B cell (primary cell): ENCODE measurements at places on chromosomes 1 and 21. TPM values are rescaled to one million over a fixed set of nuclear protein-coding genes. Genes with fewer than 3 reads are reported as not detected.

DNA sequence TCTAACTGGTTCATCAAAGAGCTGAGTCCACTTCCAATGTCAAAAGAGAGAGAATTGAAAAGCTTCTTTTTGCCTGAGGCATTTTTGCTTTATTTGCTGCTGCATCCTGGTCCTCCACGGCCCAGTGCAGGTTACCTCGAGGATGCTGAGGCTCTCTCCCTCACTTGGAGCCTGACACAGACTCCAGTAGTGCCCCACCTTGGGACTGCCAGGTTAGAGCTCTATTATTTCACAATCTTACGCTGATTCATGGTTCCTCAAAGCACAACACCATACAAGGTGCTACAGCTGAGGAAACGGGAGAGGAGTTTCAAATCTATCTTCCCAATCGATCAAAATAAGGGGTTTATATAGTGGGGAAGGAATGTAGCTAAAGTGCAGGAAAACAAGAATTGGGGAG is 13.6 kb upstream of the PLPPR4 start:
- no peaks in the 10 kb centered on the region for H3K4me1 ChIP-seq
- DNase-seq = no peak
- no peaks in the 10 kb centered on the region for H3K27me3 ChIP-seq
- H3K27ac ChIP-seq = no peak overlapping the region
- no peak overlapping the region for H3K4me3 ChIP-seq

DNA sequence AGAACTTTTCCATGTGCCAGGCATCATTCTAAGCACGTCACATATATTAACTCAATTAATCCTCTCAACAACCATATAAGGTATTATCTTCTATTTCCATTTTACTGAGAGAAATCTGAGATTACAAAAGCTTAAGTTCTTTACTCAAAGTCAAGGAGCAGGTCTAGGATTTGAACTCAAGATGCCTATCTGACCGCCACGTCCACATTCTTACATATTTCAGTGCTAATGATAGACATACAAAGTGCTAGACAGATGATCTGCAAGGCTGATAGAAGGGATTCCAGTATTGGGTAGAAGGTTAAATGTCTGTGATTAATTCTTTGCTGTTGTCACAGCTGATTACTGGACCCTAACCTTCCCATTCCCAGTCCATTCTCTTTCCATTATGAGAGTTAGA is 4.4 kb downstream of the ATP5PB start:
- H3K36me3 ChIP-seq = peaks cover 10% of the 10 kb centered on the region
- DNase-seq = no peak
- H3K27ac ChIP-seq = no peak overlapping the region
- no peaks in the 10 kb centered on the region for H3K27me3 ChIP-seq
- H3K4me3 ChIP-seq = no peak overlapping the region
- peaks cover 41% of the 10 kb centered on the region for H3K4me1 ChIP-seq

DNA sequence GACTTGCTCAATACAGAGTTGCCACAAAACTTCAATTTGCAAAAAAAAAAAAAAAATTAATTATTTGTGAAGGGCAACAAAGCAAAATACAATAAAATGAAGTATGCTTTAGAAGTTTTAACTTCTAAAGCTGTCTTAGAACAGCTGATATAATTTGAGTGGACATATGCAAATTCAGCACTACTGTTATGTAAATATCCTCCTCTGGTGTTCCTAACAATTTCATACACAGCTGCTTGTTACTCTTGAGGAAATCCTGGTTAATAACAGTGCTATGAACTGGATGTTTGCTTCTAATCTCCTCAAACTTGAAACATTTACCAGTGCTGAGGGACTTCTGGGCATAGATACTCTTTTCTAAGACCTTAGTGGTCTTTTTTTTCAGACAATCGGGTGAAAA is 69.6 kb upstream of the COL24A1 start:
- H3K4me3 ChIP-seq = no peak overlapping the region
- no peaks in the 10 kb centered on the region for H3K27me3 ChIP-seq
- H3K4me1 ChIP-seq = no peaks in the 10 kb centered on the region
- DNase-seq = no peak

The JAM2 gene
- 0.94 and 1.3 TPM in 2 replicates for total RNA-seq

- no peaks in the 10 kb centered on the region for H3K36me3 ChIP-seq
- H3K27ac ChIP-seq = no peak overlapping the region
- no peak overlapping the region for H3K4me3 ChIP-seq
- DNase-seq = no peak
- H3K4me1 ChIP-seq = peaks cover 21% of the 10 kb centered on the region
These were observed 13.5 kb downstream of the CRABP2 start for GRCh38 chr1:156691665-156692440.

DNA sequence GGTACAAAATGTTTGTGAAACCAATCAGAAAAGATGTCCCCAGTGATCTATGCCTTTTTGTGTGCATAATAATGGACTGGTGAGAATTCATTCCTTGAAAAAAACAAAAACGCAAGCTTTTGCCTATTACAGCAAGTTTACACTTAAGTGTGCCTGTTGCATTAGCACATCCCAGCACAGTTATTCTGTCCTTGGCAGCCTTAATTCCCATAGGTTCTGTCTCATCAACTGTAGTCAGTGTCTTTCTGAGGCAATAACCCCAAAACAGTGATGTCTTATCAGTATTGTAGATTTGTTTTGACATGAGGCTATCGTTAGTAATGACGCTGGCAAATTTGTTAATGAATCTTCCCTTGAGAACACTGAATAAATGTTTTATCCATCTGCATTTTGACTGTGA is 109.9 kb upstream of the KCTD3 start:
- H3K36me3 ChIP-seq = no peaks in the 10 kb centered on the region
- DNase-seq = no peak
- H3K4me1 ChIP-seq = no peaks in the 10 kb centered on the region
- H3K4me3 ChIP-seq = no peak overlapping the region
- H3K27me3 ChIP-seq = no peaks in the 10 kb centered on the region

- H3K4me3 ChIP-seq = no peak overlapping the region
- H3K27me3 ChIP-seq = no peaks in the 10 kb centered on the region
- H3K4me1 ChIP-seq = no peaks in the 10 kb centered on the region
- no peaks in the 10 kb centered on the region for H3K36me3 ChIP-seq
- peak; percentile 86 for DNase-seq
- H3K27ac ChIP-seq = no peak overlapping the region
These were observed 25.3 kb downstream of the A3GALT2 start for GRCh38 chr1:33295450-33296081.

DNA sequence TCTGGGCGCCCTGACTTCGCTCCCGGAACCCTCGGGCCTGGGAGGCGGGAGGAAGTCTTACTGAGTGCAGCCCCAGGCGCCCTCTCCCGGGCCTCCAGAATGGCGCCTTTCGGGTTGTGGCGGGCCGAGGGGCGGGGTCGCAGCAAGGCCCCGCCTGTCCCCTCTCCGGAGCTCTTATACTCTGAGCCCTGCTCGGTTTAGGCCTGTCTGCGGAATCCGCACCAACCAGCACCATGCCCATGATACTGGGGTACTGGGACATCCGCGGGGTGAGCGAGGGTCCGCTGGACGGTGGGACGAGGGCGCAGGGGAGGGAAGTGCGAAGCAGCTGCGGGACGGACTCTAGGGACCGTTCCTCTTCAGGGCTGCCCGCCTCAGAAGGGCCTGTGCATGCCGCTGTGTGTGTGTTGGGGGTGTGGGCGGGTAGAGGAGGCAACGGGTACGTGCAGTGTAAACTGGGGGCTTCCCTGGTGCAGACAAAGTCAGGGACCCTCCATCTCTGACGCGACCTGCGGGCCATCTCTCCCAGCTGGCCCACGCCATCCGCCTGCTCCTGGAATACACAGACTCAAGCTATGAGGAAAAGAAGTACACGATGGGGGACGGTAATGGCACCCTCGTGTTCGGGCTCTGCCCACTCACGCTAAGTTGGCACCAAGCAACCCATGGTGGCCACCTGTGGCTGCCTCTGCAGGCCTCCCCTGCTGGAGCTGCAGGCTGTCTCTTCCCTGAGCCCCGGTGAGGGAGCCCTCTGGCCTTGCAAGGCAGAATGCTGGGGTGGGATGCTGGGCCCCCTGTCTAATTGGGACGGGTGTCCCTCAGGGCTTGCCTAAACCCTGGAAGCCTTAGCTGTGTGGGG is at the start of gene GSTM1:
Gene GSTM1 (plus strand): TSS at position 177 of the 859 bp plus-strand sequence. CDS start 57 bp downstream, at position 234.
- no peaks in the 10 kb centered on the region for H3K36me3 ChIP-seq
- DNase-seq = peak; percentile 81
- no peaks in the 10 kb centered on the region for H3K27me3 ChIP-seq

The NTRK1 gene
- total RNA-seq = not detected in 2 replicates

The SERPINC1 gene
- total RNA-seq = not detected in 2 replicates

The PLEKHA6 gene
- 0.47 and 0.92 TPM in 2 replicates for total RNA-seq

The PGLYRP3 gene
- not detected in 2 replicates for total RNA-seq

The IQCC gene
- total RNA-seq = 2.0 and 2.1 TPM in 2 replicates

DNA sequence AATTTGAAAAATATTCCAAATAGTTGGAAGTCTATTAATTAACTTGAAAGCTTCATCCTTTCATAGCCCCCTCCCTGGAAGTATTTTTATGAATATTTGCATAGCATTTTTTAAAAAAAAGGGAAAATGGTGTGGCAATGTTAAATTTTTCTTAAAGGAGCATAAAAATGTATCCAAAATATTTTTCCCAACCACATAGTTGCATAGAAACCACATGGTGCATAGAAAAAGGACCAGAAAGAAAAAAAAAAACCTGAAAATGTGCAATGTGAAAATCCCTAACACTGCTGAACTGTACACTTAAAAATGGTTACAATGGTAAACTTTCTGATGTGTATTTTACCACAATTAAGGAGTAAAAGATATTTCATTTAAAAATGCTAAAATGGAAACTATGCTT is 8.0 kb downstream of the C1orf167 start:
- no peak overlapping the region for H3K27ac ChIP-seq
- H3K36me3 ChIP-seq = no peaks in the 10 kb centered on the region
- H3K4me3 ChIP-seq = no peak overlapping the region
- no peaks in the 10 kb centered on the region for H3K27me3 ChIP-seq
- H3K4me1 ChIP-seq = no peaks in the 10 kb centered on the region

- no peaks in the 10 kb centered on the region for H3K36me3 ChIP-seq
- DNase-seq = no peak
These were observed 15.1 kb downstream of the VCAM1 start for GRCh38 chr1:100734676-100735075.

GRCh38 chr21:37375866-37376574 is 9.4 kb downstream of the DYRK1A start:
- H3K4me3 ChIP-seq = no peak overlapping the region
- no peak for DNase-seq
- no peaks in the 10 kb centered on the region for H3K36me3 ChIP-seq
- peaks cover 85% of the 10 kb centered on the region for H3K4me1 ChIP-seq
- no peaks in the 10 kb centered on the region for H3K27me3 ChIP-seq
- H3K27ac ChIP-seq = no peak overlapping the region

- H3K27ac ChIP-seq = no peak overlapping the region
- no peaks in the 10 kb centered on the region for H3K27me3 ChIP-seq
- no peaks in the 10 kb centered on the region for H3K36me3 ChIP-seq
- H3K4me1 ChIP-seq = no peaks in the 10 kb centered on the region
These were observed 244.7 kb downstream of the RRAGC start for GRCh38 chr1:38614861-38615260.
